Heart right ventricle (tissue), 16 donors: ENCODE measurements at places on chromosomes 2 and 18.

DNA sequence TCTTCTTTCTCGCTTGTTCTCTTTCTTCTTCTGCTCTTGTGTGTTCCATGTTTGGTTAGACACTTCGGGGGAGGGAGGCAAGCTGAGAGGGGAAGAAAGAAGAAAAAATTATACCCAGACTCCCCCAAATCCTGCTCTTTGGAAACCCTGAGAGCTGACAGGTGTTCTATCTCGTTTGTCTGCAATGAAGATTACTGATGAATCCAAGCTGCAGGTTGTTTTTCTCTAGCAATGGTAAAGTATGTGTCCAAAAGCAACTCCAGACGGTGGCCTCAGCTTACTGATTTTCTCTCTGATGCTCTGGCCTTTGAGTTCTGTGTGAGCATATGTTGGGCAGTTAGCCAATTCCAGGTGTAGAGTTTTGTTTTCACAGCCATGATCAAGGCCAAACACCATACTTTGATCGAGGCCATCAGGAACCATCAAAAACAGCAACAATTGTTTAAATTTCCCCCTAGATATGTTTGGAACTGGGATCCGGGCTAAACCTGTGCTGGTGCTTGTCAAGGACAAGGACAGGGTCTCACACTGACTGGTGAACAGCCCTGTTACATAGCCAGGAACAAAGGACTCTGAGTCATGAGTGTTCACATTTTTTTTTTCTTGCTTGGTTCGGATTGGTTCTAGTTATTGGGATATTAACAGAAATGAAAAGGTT, 142.0 kb downstream of the PRKCE start:
- H3K4me1 ChIP-seq: peaks cover 54% of the 10 kb centered on the region
- no peak overlapping the region for H3K27ac ChIP-seq
- no peak overlapping the region for H3K4me3 ChIP-seq
- H3K36me3 ChIP-seq: no peaks in the 10 kb centered on the region

DNA sequence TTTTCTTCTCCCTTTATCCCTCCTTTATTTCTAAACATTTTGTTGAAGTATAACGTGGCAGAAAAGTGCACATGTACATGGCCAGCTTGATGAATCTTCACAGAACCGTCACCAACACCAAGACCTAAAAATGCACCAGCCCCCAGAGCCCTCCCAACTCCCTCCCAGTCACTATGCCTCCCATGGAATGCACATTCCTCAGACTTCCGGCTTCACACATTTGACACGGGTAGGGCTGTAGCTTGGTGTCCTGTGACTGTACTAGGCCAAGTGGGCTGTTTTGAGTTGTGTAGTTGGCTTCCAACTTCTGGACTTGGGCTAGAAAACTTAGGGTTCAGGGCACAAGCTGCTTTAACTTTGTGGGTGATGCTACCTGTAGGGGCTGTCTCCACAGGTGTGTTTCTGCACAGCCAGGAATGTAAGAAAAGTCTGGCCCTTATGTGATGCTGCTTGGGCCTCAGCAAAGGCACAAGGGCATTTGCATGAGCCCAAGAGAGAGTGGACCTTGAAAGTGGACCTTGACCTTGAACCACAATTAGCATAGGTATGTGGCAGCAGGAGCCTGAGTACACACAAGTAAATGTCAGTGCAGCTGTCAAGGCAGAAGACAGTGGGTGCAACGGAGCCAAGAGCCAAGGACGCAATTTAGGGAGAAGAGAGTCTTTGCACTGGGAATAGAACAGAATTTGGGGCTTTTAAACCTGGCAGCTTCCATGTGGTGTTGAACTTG, 78.4 kb downstream of the SEPTIN10 start:
- no peaks in the 10 kb centered on the region for H3K36me3 ChIP-seq
- H3K4me3 ChIP-seq: no peak overlapping the region
- DNase-seq: no peak
- H3K27ac ChIP-seq: no peak overlapping the region

GRCh38 chr2:74142340-74142739, 5.4 kb downstream of the BOLA3 start:
- no peaks in the 10 kb centered on the region for H3K27me3 ChIP-seq
- H3K27ac ChIP-seq: no peak overlapping the region
- no peak for DNase-seq
- no peak overlapping the region for H3K4me3 ChIP-seq
- peaks cover 4% of the 10 kb centered on the region for H3K36me3 ChIP-seq

GRCh38 chr2:46647766-46648742, 168.7 kb downstream of the TMEM247 start:
- peaks cover 16% of the 10 kb centered on the region for H3K4me1 ChIP-seq
- H3K27ac ChIP-seq: no peak overlapping the region
- no peak overlapping the region for H3K4me3 ChIP-seq

DNA sequence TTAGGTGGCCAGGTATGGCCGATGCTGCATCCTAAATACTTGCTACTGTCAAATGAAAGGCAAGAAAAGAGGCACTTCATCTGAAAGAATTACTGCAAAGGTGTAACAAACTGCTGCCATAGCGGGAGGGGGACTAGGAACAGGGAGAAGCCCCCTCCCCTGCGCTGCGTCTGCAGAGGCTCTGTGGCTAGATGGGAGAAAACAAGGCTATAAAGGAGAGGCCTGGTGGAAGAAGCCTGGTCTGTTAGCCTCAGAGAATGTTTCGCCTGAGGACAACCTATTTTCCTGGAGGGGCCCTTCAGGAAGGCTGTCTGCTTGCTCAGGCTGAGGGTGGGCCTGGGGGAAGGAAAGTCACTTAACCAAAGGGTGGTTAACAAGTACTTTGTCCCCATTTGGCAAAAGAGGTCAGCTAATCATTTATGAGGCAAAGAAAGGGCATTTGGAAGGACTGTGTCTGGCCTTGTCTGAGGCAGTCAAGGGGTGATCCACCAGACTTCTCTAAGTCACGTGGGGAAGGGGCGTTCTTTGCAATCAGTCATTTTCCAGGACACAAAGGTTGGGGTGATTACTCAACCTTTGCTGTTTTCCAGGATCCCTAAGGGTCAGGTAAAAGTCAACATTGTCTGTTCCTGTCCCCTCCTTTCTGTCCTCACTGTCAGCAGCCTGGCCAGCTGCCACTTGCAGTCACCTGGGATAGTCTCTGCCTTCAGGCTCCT, 103.0 kb upstream of the TMEM200C start:
- DNase-seq: no peak
- no peak overlapping the region for H3K27ac ChIP-seq
- H3K4me1 ChIP-seq: no peaks in the 10 kb centered on the region

- no peaks in the 10 kb centered on the region for H3K36me3 ChIP-seq
- no peak for DNase-seq
- H3K4me1 ChIP-seq: peaks cover 8% of the 10 kb centered on the region
- H3K27ac ChIP-seq: no peak overlapping the region
- H3K4me3 ChIP-seq: no peak overlapping the region
These were observed 51.0 kb downstream of the LAMA3 start for GRCh38 chr18:23740105-23740830.

GRCh38 chr2:146853741-146854444, 990.9 kb upstream of the ACVR2A start:
- no peak for DNase-seq
- no peaks in the 10 kb centered on the region for H3K27me3 ChIP-seq
- H3K4me3 ChIP-seq: no peak overlapping the region
- no peaks in the 10 kb centered on the region for H3K4me1 ChIP-seq
- H3K36me3 ChIP-seq: no peaks in the 10 kb centered on the region

DNA sequence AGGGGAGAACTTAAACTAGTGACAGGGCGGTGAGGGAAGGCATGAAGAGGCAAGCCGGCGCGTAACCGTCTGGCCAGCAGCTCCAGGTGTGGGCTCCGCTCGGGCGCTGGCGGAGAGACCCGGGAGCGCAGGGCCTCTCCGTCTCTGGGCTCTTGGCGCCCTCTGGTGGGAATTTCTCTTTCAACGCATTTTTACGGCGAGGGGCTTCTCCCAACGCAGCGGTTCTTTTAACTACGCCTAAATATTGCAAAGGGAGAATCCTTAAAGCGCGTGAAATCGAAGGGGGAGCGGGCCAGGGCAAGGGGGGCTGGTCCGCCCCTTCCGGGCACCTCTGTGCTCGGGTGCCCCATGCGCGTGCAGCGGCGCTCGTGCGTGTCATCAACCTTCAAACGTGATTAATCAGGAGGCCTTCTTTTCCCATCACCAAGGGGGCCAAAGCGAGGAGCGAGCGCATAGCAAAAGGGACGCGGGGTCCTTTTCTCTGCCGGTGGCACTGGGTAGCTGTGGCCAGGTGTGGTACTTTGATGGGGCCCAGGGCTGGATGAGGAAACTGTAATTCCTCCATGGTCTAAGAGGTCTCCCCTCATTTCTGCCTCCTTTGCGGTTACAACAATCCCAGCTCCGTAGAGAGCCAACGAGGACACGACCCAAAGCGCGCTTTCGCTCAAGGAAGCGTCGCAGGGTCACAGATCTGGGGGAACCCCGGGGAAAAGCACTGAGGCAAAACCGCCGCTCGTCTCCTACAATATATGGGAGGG, 762 bp upstream of the GAD1 start:
- H3K27ac ChIP-seq: no peak overlapping the region
- peak overlapping the region; percentile 45 for H3K4me3 ChIP-seq

GRCh38 chr2:15751477-15751876, 159.8 kb downstream of the DDX1 start:
- H3K27ac ChIP-seq: no peak overlapping the region
- no peak overlapping the region for H3K4me3 ChIP-seq
- no peaks in the 10 kb centered on the region for H3K36me3 ChIP-seq
- no peaks in the 10 kb centered on the region for H3K27me3 ChIP-seq

DNA sequence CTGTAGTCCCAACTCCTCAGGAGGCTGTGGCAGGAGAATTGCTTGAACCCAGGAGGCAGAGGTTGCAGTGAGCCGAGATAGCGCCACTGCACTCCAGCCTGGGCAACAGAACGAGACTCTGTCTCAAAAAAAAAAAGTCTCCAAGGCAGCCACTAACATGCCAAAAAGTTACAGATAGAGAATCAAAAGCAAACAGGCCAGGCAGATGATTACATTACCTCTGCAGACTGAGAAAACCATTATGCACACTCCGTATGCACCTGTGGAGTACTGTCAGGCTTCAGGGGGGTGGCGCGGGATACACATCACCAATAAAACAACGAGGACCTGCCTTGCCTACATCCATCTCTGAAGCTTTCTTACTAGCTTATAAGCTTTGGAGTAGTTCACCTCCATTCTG, 10.3 kb downstream of the STAM2 start:
- H3K36me3 ChIP-seq: no peaks in the 10 kb centered on the region
- peaks cover 54% of the 10 kb centered on the region for H3K4me1 ChIP-seq
- H3K27me3 ChIP-seq: no peaks in the 10 kb centered on the region
- no peak overlapping the region for H3K27ac ChIP-seq
- DNase-seq: no peak

GRCh38 chr2:158128168-158128973, 26.7 kb downstream of the UPP2 start:
- H3K36me3 ChIP-seq: no peaks in the 10 kb centered on the region
- DNase-seq: no peak
- H3K27ac ChIP-seq: no peak overlapping the region
- H3K4me1 ChIP-seq: no peaks in the 10 kb centered on the region
- H3K27me3 ChIP-seq: no peaks in the 10 kb centered on the region
- H3K4me3 ChIP-seq: no peak overlapping the region

- no peak for DNase-seq
- no peak overlapping the region for H3K27ac ChIP-seq
- no peaks in the 10 kb centered on the region for H3K36me3 ChIP-seq
- H3K27me3 ChIP-seq: no peaks in the 10 kb centered on the region
These were observed 23.2 kb upstream of the SLC20A1 start for GRCh38 chr2:112622528-112622849.

- no peaks in the 10 kb centered on the region for H3K4me1 ChIP-seq
- H3K27me3 ChIP-seq: no peaks in the 10 kb centered on the region
- no peak overlapping the region for H3K27ac ChIP-seq
- DNase-seq: no peak
- no peak overlapping the region for H3K4me3 ChIP-seq
- no peaks in the 10 kb centered on the region for H3K36me3 ChIP-seq
These were observed 88.0 kb downstream of the KYNU start for GRCh38 chr2:142965443-142965842.

DNA sequence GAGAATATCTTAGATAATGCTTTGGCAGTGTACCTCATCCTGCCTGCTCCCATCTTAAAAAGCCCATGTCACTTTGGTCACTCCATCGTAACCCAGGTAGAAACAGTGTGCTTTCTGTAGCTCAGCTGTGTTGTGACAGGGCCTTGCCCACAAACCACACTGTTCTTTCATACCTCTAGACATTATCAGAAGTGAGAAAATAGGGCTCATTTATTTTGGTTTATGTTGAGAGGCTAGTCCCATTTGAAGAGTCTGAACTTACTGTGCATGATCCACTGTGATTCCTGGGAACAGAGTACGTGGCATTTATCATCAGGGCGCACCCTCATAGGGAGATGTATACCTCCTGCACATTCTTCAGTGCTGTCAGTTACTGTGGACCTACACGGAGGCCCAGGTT, 69.7 kb downstream of the FEZ2 start:
- no peak for DNase-seq
- no peak overlapping the region for H3K27ac ChIP-seq
- H3K36me3 ChIP-seq: no peaks in the 10 kb centered on the region

DNA sequence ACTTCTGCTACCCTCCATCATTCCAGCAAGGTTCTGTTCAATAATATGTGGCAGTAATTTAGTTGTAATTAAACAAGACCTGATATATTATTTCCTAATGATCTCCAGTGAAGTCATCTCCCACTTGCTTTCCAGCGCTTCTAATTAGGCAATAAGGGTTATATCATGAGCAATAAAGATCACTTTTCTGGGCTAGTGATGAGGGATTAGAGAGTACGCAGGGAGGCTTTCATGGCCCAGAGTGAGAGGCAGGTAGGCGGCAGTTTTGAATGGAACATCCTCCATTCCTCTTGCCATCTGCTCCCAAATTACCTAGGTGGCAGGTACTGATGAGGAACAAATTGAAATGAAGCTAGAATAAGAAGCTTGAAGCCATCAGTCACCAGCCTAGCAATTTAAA, 358.1 kb upstream of the SYT4 start:
- DNase-seq: no peak
- no peaks in the 10 kb centered on the region for H3K4me1 ChIP-seq
- H3K27ac ChIP-seq: no peak overlapping the region
- H3K36me3 ChIP-seq: no peaks in the 10 kb centered on the region

GRCh38 chr2:11775384-11775783, 29.0 kb downstream of the LPIN1 start:
- no peak overlapping the region for H3K27ac ChIP-seq
- H3K4me3 ChIP-seq: no peak overlapping the region
- H3K36me3 ChIP-seq: no peaks in the 10 kb centered on the region
- peaks cover 28% of the 10 kb centered on the region for H3K4me1 ChIP-seq
- no peaks in the 10 kb centered on the region for H3K27me3 ChIP-seq

DNA sequence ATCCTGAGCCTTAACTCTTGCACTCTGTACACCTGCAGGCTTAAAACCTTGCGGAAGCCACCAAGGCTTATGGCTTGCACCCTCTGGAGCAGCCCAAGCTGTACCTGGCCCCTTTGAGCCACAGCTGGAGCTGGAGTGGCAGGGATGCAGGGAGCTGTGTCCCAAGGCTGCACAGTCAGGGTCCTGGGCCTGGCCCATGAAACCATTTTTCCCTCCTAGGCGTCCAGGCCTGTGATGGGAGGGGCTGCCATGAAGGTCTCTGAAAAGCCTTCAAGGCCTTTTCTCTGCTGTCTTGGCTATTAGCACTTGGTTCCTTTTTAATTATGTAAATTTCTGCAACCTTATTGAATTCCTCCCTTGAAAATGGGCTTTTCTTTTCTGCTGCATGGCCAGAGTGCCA, 56.4 kb downstream of the FAM124B start:
- no peaks in the 10 kb centered on the region for H3K36me3 ChIP-seq
- no peak overlapping the region for H3K27ac ChIP-seq
- no peak overlapping the region for H3K4me3 ChIP-seq
- no peak for DNase-seq
- no peaks in the 10 kb centered on the region for H3K27me3 ChIP-seq
- H3K4me1 ChIP-seq: no peaks in the 10 kb centered on the region

GRCh38 chr2:190853531-190854383, 26.9 kb upstream of the GLS start:
- H3K4me3 ChIP-seq: no peak overlapping the region
- no peaks in the 10 kb centered on the region for H3K27me3 ChIP-seq
